IPS-NIHi11 (cell line): ENCODE measurements at places on chromosomes 3 and 15.

DNA sequence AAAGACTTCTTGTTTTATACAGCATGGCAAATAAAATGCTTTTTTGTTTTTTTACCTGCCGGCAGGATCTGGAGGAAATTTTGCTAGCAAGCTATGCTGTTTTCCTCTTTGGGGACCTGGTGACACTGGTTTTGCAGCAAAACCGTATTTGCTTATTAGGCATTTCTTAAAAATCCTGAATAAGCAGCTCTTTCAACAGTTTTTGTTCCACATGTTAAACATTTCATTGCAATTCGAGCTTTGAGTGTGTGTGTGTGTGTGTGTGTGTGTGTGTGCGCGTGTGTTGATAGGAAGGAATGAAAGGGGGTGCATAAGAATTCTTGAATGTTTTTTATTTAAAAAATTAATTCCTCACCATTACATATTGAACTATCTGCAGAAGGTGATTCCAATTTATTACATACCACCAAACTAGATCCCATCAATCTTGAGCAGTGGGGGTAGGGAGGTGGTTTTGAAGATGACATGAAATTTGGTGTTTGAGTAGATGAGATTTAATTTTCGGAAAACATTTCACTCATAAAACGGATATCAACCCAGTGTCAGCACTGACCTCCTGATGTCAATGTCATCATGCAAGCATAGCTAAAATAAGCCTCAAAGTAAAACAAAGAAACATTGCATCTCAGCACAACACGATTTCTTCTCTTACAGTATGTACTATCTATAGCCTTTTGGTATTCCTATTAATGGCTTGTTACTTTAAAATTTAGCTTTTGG is 17.3 kb downstream of the ZBTB38 start:
- no peak for DNase-seq

DNA sequence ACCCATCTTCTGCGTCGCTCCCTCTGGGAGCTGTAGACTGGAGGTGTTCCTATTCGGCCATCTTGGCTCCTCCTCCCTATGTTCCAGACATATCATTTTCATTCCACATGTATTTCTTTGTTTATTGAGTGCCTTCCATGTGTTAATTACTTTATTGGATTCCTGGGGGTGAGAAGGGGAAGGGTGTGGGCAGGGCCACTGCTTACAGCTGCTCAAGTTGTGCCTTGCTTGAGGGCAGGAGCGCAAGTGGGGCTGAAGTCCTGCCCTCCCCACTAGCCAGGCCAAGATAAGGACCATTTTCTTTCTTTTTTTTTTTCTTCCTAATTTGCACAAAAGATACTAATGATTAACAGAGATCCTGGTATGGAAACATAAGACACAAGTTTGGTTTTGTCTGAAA is 224.8 kb downstream of the LPP start:
- DNase-seq, result no peak

- DNase-seq, result no peak
Observed at GRCh38 chr3:149902498-149903139, 68.1 kb downstream of the PFN2 start.

GRCh38 chr15:62118520-62119226 is 46.4 kb downstream of the C2CD4B start:
- DNase-seq, result no peak

DNA sequence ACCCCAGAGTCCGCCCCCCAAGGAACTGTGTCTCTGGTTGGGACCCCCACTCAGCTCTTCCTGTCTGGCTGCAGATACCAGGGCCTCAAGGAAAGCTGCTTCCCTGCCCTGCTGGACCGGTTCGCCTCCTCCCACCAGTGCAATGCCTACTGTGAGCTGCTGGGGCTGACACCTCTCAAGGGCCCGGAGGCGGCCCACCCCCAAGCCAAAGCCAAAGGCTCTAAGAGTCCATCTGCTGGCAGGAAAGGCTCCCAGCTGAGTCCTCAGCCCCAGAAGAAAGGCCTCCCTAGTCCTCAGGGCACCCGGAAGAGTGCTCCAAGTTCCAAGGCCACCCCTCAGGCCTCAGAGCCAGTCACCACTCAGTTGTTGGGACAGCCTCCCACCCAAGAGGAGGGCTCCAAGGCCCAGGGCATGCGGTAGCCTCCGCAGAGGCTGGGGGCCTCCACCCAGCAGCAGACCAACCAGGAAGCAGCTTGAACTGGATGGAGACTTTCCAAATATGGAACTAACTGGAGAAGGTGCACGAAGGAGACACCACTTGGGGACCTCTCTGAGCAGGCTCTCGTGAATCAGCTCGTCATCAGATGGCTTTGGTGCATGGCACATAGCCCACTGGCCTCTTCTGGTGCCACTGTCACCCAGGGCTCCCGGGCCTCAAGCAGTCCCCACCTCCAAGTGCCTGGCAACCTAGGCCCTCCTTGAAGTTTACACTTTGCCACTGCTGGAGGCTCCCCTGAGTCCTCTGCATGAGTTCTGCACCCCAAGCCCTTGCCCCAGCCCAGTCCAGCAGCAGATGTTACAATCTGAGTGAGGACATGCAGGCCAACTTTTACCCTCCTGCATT is 16.2 kb upstream of the SLC28A1 start:
- DNase-seq, result no peak
